Esophagus squamous epithelium (tissue), 5 donors: ENCODE measurements at places on chromosomes 2 and 18.

- no peak for DNase-seq
- no peak overlapping the region for H3K4me3 ChIP-seq
- no peaks in the 10 kb centered on the region for H3K27me3 ChIP-seq
- no peaks in the 10 kb centered on the region for H3K36me3 ChIP-seq
- H3K4me1 ChIP-seq: peaks cover 17% of the 10 kb centered on the region
These were observed 597.5 kb downstream of the SLC4A3 start for GRCh38 chr2:220224691-220225543.

- no peaks in the 10 kb centered on the region for H3K36me3 ChIP-seq
- DNase-seq: no peak
- no peaks in the 10 kb centered on the region for H3K27me3 ChIP-seq
These were observed 37.8 kb downstream of the MBD5 start for GRCh38 chr2:148058641-148059040.

DNA sequence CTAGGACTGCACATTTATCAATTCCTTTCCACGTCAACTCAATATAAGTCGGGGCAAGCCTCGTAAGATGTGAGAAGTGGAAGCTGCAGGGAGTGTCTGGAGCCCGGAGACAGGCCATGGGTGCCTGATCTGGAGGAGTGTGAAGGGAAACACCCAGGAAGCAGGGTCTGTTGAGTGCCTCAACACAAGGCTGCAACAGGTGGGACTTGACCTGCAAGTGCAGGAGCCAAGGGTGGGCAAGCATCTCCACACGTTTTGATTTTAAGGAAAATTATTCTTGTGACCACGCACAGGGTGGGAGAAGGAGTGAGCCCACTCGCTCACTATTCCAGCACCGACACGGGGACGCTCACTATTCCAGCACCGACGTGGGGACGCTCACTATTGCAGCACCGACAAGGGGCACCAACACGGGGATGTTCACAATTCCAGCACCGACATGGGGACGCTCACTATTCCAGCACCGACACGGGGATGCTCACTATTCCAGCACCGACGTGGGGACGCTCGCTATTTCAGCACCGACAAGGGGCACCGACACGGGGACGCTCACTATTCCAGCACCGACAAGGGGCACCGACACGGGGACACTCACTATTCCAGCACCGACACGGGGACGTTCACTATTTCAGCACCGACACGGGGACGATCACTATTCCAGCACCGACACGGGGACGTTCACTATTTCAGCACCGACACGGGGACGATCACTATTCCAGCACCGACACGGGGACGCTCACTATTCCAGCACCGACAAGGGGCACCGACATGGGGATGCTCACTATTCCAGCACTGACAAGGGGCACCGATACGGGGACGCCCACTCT lies 197.3 kb downstream of the EIPR1 start:
- DNase-seq: no peak
- H3K4me1 ChIP-seq: no peaks in the 10 kb centered on the region
- H3K36me3 ChIP-seq: peaks cover 23% of the 10 kb centered on the region
- H3K27ac ChIP-seq: no peak overlapping the region
- no peaks in the 10 kb centered on the region for H3K27me3 ChIP-seq

- DNase-seq: no peak
- no peaks in the 10 kb centered on the region for H3K27me3 ChIP-seq
- no peaks in the 10 kb centered on the region for H3K4me1 ChIP-seq
- no peak overlapping the region for H3K4me3 ChIP-seq
- no peak overlapping the region for H3K27ac ChIP-seq
These were observed 42.5 kb upstream of the ACADL start for GRCh38 chr2:210267698-210268097.

DNA sequence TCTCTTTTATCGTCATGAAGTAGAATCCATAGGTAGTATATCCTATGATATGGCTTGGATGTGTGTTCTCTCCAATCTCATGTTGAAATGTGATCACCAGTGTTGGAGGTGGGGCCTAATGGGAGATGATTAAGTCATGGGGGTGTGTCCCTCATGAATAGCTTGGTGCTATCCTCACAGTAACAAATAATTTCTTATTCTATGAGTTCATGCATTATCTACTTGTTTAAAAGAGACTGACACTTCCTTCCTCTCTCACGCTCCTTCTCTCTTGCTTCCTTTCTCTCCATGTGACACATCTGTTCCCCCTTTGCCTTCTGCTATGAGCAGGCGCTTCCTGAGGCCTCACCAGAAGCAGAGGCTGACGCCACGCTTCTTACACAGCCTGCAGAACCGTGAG lies 165.6 kb downstream of the MREG start:
- no peaks in the 10 kb centered on the region for H3K4me1 ChIP-seq
- H3K36me3 ChIP-seq: no peaks in the 10 kb centered on the region
- no peak overlapping the region for H3K4me3 ChIP-seq
- H3K27ac ChIP-seq: no peak overlapping the region
- H3K27me3 ChIP-seq: no peaks in the 10 kb centered on the region
- no peak for DNase-seq

GRCh38 chr2:199216253-199216652 lies 241.5 kb downstream of the SATB2 start:
- no peaks in the 10 kb centered on the region for H3K27me3 ChIP-seq
- H3K4me3 ChIP-seq: no peak overlapping the region
- DNase-seq: no peak
- no peaks in the 10 kb centered on the region for H3K4me1 ChIP-seq

GRCh38 chr2:118062048-118062447 lies 26.2 kb upstream of the INSIG2 start:
- peaks cover 64% of the 10 kb centered on the region for H3K27me3 ChIP-seq
- no peak overlapping the region for H3K27ac ChIP-seq
- H3K4me1 ChIP-seq: no peaks in the 10 kb centered on the region
- H3K36me3 ChIP-seq: no peaks in the 10 kb centered on the region
- no peak for DNase-seq

DNA sequence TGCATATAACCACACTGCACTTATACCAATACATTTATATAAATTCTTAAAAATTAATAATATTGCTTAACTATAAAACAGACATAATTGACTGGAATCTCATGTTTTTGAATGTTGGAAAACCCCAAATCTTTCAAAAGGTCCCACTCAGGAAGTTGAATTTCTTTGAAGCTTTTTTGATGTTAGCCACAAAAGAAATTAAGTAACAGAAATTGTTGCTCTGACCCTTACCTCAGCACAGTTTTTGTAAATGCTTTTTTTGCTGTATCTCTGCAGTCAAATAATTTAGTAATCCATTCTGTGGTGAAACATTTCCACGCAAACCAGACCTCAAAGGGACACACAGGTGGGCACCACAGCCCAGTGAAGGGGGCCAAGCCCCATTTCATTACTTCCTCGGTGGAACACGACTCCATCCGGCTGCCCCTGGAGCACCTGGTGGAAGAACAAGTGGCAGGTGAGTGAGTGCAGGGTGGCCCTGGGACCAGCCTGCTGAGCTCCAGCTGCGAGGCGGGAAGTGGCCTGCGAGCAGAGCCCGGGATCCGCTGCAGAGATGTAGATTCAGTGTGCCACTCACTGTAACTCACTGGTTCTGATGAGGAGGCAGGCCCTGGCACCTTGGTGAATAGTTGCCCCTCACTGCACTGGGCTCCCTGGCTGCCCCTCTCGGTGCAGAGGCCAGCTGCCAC lies 8.4 kb downstream of the SCLY start:
- H3K4me1 ChIP-seq: no peaks in the 10 kb centered on the region
- no peak overlapping the region for H3K27ac ChIP-seq
- no peaks in the 10 kb centered on the region for H3K36me3 ChIP-seq
- no peak for DNase-seq

GRCh38 chr18:12307701-12308385 lies at the start of gene TUBB6:
TUBB6 (plus strand) TSS chr18:12308241; CDS start chr18:12308293, 52 bp downstream.
- H3K4me1 ChIP-seq: peaks cover 26% of the 10 kb centered on the region
- peak within 1 kb of the TSS; percentile 99 for H3K27ac ChIP-seq
- peak within 1 kb of the TSS; percentile 63 for H3K4me3 ChIP-seq
- peaks cover 24% of the 10 kb centered on the region for H3K36me3 ChIP-seq
- H3K27me3 ChIP-seq: peaks cover 8% of the 10 kb centered on the region
- no peak for DNase-seq

DNA sequence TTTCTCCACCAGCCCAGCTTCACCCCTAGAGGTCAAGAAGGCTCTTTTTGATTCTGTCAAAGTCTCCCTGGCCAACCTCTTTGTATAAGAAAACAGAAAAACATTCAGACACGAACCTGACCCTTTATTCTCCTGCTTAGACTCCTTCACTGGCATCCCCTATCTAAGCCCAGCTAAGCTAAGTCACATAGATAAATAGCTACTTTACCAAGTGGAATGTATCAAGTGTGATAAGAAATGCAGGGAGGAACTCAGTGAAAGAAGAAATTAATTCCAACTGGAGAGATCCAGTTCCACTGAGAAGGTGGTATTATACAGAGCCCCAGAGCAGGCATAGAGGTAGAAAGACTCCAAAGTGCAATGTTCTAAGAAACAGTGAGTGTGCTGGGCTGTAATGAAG lies 489.5 kb downstream of the TNS1 start:
- DNase-seq: no peak
- H3K4me1 ChIP-seq: no peaks in the 10 kb centered on the region
- no peaks in the 10 kb centered on the region for H3K36me3 ChIP-seq
- H3K4me3 ChIP-seq: no peak overlapping the region
- H3K27ac ChIP-seq: no peak overlapping the region

GRCh38 chr18:50656396-50656795 lies 96.5 kb downstream of the MAPK4 start:
- no peaks in the 10 kb centered on the region for H3K27me3 ChIP-seq
- H3K4me3 ChIP-seq: no peak overlapping the region
- H3K36me3 ChIP-seq: no peaks in the 10 kb centered on the region
- DNase-seq: no peak

- no peaks in the 10 kb centered on the region for H3K36me3 ChIP-seq
- H3K4me1 ChIP-seq: peaks cover 5% of the 10 kb centered on the region
- H3K27me3 ChIP-seq: no peaks in the 10 kb centered on the region
- H3K27ac ChIP-seq: no peak overlapping the region
- DNase-seq: no peak
- H3K4me3 ChIP-seq: no peak overlapping the region
These were observed 46.9 kb downstream of the PTPRM start for GRCh38 chr18:7614042-7614441.

GRCh38 chr2:44351088-44351487 lies 10.2 kb downstream of the PREPL start:
- H3K4me1 ChIP-seq: peaks cover 3% of the 10 kb centered on the region
- no peak overlapping the region for H3K27ac ChIP-seq
- H3K36me3 ChIP-seq: no peaks in the 10 kb centered on the region
- H3K4me3 ChIP-seq: no peak overlapping the region
- no peak for DNase-seq

DNA sequence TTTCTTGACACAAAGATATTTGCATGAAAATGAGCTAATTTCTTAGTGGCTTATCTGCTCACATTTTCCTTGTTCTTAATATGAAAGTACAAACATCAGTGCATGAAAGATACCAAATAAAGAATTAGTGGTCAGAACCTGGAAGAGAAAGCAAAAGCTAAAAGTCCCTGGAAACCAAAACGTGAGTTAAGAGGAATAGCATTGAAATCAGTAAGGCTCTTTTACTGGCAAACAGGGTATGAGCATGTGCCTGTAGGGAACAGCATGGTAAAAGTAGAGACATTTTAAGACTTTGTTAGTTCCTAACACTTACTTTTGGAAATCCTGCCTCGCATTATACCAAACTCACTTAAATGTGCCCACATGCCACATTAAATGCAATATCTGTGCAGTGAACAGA lies 31.9 kb upstream of the CWC22 start:
- no peak overlapping the region for H3K4me3 ChIP-seq
- H3K27ac ChIP-seq: no peak overlapping the region
- no peaks in the 10 kb centered on the region for H3K36me3 ChIP-seq
- H3K27me3 ChIP-seq: no peaks in the 10 kb centered on the region
- no peak for DNase-seq
- H3K4me1 ChIP-seq: no peaks in the 10 kb centered on the region

- DNase-seq: no peak
- H3K4me1 ChIP-seq: peaks cover 16% of the 10 kb centered on the region
- H3K36me3 ChIP-seq: no peaks in the 10 kb centered on the region
- peak overlapping the region; percentile 59 for H3K4me3 ChIP-seq
- H3K27ac ChIP-seq: peak overlapping the region; percentile 71
These were observed 641 bp downstream of the MAPRE3 start for GRCh38 chr2:26970928-26971627.

DNA sequence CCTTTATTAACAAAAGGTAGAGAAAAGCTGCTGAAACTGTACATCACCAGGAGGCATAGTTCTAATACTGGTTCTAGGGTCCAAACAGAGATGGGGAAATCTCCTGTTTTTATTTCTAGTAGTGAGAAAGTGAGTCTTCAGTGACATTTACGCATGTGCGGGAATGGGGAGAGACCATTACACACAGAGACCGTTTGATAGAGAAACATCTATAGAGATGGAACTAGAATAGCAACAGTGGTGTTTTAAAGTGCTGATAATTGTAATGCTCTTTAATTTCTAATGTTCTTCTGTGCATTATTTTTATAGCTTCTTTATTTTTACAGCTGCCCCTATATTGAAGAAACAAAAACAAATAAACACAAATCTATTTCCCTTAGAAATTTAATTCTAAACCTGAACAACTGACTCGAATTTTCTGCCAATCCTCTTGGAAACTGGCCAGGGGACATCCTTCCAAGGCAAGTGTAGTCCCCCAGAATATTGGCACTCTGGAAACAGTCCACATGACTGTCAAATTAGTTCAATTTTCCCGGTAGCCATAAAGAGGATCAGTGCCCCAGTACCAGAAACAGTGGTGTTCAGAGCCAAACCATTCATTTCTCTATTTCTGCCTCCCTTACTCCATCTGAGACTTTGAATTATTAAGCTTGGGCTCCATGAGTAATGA lies 260.9 kb downstream of the ICOS start:
- no peak overlapping the region for H3K27ac ChIP-seq
- H3K27me3 ChIP-seq: no peaks in the 10 kb centered on the region
- no peak overlapping the region for H3K4me3 ChIP-seq
- DNase-seq: no peak

DNA sequence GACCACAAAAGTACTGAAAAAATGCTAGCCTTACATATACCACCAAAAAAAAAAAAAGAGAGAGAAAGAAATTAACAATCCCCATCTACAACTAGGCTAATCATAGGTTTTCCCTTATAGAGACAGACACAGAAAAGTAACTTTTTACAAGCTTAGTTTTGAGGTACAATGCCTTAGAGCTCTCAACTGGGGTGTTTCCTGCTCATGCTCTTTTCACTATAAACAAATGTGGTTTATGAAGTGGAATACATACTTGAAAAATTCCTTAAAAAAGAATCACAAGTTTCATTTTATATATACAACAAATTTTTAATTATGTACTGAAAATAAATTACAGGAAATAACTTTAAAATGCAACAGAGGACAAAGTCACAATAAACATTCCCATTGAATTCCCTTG lies 82.5 kb downstream of the ATL2 start:
- DNase-seq: no peak
- H3K4me3 ChIP-seq: no peak overlapping the region
- H3K27me3 ChIP-seq: no peaks in the 10 kb centered on the region
- no peak overlapping the region for H3K27ac ChIP-seq
- peaks cover 14% of the 10 kb centered on the region for H3K36me3 ChIP-seq

- no peak overlapping the region for H3K4me3 ChIP-seq
- no peaks in the 10 kb centered on the region for H3K36me3 ChIP-seq
- H3K27me3 ChIP-seq: no peaks in the 10 kb centered on the region
- DNase-seq: no peak
- H3K27ac ChIP-seq: no peak overlapping the region
These were observed 328.3 kb downstream of the SOCS6 start for GRCh38 chr18:70617020-70617763.
